ENCODE measurements at places on chromosomes 7 and 10.

- no peak for DNase-seq
Observed at GRCh38 chr10:124262234-124262865, 156.4 kb downstream of the OAT start.

GRCh38 chr7:144653449-144653848, 182.4 kb downstream of the TPK1 start:
- DNase-seq, result no peak

- no peak for DNase-seq
Observed at GRCh38 chr10:86850481-86850880, 94.1 kb downstream of the BMPR1A start.

DNA sequence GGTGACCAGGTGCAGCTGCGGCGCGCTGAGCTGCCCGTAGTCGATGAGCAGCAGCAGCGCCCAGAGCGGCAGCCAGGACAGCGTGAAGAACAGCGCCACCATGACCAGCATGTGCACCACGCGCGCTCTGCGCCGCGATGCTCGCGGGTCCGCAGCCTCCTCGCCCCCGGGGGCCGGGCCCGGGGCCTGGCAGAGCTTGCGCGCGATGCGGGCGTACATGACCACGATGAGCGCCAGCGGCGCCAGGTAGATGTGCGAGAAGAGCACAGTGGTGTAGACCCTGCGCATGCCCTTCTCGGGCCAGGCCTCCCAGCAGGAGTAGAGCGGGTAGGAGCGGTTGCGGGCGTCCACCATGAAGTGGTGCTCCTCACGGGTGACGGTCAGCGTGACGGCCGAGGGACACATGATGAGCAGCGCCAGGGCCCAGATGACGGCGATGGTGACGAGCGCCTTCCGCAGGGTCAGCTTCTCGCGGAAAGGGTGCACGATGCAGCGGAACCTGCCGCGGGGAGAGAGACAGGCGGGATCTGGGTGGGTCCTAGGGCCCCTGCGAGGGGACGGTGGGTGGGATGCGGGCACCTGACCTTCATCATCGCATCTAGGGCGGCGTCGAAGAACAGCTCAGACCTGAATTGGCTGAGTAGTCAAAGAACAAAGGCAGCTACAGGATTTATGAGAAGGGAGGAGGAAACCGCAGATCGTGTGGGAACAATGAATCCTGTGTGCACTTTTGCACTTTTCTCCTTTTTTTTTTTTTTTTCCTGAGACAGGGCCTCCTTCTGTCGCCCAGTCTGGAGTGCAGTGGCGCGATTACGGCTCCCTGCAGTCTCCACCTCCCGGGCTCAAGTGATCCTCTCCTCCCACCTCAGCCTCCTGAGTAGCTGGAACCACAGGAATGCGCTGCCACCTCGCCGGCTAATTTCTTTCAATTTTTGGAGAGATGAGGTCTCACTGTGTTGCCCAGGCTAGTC, 22.4 kb upstream of the PPA1 start:
- DNase-seq, result no peak

DNA sequence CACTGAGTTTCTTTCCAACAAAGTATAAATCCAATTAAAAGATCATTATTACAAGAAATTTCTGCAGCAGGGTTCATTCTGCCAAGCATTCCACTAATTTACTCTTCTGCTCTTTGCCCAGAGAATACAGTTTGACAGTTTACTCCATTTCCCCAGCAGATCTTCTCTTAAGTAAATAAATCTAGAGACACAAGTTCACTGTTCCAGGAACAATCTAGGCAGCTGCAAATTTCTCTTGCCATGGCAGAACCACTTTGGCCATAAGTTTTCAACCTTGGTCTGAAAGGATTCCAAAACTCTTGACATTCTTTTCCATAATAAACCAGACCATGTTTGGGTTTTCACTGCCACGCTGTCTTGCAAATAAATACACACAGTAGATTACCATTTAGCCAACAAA, 11.5 kb downstream of the RGS10 start:
- no peak for DNase-seq

GRCh38 chr7:56074371-56074791, 10.3 kb downstream of the SUMF2 start:
- DNase-seq, result no peak

DNA sequence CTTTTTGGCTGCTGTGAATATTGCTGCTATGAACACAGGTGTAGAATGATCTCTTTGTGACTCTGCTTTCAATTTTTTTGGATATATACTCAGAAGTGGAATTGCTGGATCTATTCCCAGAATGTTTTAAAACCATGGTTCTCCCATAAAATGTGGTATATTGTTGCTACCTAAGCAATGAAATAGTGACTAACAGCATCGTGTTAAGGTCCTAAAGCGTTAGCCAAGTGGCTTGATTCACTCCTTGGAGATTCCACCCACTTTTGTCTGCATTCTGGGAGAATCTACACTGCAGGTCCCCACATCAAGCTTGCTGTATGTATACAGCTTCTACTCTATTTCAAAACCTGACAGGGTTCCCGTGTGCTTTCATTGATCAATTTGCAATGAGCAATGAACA, 105.6 kb downstream of the CDK6 start:
- no peak for DNase-seq

GRCh38 chr10:79396520-79396919, 48.9 kb downstream of the ZCCHC24 start:
- no peak for DNase-seq

- DNase-seq, result peak; percentile 71
Observed at GRCh38 chr7:135170274-135170997, at the start of gene CYREN. Gene CYREN (minus strand): TSS chr7:135170707. CDS start chr7:135168922, 1,785 bp downstream.

- DNase-seq, result no peak
Observed at GRCh38 chr7:104857458-104858425, 156.3 kb upstream of the KMT2E start.

GRCh38 chr10:107434201-107434600, 269.7 kb upstream of the SORCS1 start:
- DNase-seq, result no peak

- DNase-seq, result no peak
Observed at GRCh38 chr10:15385552-15386455, 14.7 kb upstream of the FAM171A1 start.

GRCh38 chr10:33117230-33117629, 159.2 kb upstream of the ITGB1 start:
- no peak for DNase-seq

DNA sequence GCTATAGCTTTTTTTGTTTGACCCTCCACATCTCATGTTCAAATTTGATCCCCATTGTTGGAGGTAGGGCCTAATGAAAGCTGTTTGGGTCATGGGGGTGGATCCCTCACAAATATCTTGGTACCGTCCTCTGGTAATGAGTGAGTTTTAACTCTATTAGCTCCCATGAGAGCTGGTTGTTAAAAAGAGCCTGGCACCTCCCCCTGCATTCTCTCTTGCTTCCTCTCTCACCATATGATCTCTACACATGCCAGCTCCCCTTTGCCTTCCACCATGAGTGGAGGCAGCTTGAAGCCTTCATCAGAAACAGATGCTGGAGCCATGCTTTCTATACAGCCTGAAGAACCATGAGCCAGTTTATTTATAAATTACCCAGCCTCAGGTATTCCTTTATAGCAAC, 43.0 kb upstream of the IMMP2L start:
- DNase-seq, result no peak

DNA sequence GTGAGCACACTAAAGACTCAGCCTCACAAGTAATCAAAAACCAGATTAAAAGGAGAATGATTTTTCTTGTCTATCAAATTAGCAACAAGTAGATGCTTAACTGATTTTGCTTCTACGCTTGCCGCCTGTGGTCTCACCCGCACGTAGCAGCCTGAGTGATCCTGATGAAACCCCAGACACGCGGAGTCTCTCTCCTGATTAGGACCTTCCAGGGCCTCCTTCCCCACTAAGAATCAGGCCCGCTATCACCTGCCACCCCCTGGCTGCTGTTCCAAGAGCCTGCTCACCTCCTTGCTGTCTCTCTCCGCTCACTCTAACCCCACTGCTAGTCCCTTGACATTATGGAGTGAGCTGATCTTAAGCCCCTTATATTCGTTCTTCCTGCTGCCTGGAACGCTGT, 325.9 kb upstream of the NRP1 start:
- no peak for DNase-seq

- peak; percentile 85 for DNase-seq
Observed at GRCh38 chr10:29621161-29621560, 13.6 kb downstream of the SVIL start.

GRCh38 chr7:78080241-78080640, 281.7 kb downstream of the PHTF2 start:
- no peak for DNase-seq

DNA sequence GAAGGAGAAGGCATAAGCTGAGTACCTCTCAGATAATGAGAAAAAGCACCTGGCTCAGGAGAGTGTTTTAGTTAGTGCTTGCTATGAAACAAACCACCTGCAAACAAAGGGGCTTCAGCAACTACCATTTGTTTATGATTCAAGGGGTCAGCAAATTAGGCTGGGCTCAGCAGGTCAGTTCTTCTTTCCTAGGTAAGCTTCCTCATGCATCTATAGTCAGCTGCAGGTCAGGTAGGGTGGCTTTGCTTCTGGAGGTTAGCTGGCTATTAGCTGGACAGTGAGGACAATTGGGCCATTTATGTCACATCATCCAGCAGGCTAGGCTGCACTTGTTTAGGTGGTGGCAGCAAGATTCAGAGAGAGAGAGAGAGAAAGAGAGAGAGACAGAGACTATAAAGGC, 185.5 kb downstream of the EMX2 start:
- no peak for DNase-seq

DNA sequence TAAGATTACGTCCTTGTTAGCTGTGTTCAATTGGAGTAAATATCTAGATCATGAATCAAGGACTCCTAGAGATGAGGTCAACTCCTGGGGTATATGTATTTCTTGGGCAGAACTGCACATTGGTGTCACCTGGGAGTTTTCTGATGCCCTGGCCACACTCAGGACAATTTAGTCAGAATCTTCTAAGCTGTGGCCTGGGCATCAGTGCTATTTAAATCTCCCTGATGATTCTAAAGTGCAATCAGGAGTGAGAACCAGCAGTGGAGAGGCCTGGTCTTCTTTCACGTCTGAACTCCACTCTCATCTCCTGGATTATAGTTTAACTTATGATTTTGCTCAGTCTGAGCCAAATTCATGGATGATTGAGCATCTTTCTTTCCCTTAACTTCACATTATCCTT, 218.0 kb downstream of the BMPER start:
- DNase-seq, result no peak

- DNase-seq, result no peak
Observed at GRCh38 chr7:50349963-50350944, 45.7 kb downstream of the IKZF1 start.

- DNase-seq, result no peak
Observed at GRCh38 chr7:83119026-83119382, 43.7 kb downstream of the PCLO start.

DNA sequence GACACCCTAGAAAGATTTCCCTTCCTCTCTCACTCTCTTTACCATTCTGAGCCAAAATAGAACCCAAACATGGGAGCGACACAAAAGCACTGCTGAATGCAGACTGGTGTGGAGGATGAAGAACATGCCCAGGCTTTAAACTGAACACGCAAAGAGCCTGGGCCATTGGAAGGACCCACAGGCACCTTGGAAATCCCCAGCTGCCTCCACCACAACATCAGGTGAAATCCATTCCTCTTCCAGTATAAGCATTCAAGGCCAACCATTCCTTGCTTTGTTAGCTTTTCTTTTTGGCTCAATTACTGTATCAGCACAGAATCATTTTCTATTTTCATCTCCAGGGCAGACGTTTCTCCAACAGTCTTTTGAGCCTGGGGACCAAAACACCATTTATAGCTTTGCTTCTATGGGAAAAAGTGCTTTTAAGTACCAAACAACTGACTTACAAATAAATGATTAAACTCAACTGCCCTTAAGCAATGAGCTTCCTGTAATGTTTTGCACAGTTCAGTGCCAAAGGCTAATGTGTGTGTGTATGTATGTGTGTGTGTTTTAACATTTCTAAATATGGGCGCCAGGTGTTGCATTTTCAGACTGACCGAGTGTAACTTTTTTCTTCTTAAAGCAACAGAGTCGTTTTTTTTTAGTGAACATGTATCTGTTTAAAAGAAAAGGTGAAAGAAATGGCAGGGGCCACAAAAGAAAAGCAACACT, 16.2 kb upstream of the BLNK start:
- no peak for DNase-seq

GRCh38 chr10:1213252-1214070, 157.3 kb downstream of the WDR37 start:
- no peak for DNase-seq

GRCh38 chr10:81130014-81130413, 592.3 kb downstream of the SH2D4B start:
- no peak for DNase-seq

GRCh38 chr7:149664666-149665065, 108.7 kb downstream of the ZNF467 start:
- no peak for DNase-seq

DNA sequence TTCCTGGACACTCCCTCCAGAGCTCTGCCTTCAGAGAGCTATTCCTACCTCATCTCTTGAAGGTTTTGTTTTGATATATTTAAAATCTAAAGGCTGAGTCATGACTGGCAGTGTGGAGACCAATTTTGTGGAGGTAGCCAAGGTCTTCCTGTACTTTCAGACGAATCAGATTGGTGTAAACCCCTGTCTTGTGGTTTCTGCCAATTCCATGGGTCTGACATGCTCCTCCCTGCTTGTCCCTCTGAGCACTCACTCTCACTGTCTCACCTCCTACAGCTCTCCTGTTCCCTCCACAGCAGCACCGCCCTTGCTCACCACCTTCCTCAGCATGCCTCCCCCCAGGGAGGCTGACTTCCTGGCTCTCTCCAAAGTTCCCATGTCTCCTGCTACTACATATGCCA, 179.8 kb downstream of the NPSR1 start:
- no peak for DNase-seq

- no peak for DNase-seq
Observed at GRCh38 chr7:148232784-148233183, 357.8 kb upstream of the C7orf33 start.

DNA sequence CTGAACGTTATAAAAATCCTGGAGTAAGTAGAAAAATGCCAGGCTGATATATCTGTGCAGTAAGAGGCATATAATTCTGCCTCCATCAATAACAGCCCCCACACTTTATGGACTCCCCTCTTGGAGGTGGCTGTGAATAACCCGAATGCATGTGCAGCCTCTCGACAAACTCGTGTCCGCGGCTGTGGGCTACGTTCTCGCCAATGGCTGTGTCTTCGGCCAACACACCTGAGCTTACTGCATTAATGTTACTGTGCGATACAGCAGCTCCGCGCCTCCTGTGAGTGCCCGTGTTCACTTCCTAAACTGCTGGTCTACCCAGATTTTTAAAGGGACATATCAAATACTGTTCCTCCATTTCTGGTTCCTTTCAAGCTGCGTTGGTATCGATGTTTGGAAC, 209.4 kb downstream of the ADARB2 start:
- DNase-seq, result no peak

DNA sequence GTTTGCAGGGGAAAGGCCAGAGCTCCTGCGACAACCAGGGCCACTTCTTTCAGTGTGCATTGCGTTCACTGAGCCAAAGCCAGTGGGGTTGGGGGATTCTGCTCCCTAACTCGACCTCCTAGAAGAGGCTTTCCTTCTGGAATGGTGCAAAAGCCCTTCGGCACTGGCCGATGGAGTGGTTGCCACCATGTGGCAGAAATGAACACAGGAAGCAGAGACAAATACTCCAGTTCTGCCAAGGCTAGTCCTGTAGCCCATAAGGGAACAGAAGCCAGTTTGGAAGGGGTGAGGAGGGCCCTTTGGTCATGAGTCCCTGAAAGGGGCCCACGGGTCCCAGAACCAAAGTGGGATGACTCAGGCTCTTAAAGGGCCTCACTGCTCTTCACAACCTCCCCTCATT, 29.7 kb upstream of the ACSL5 start:
- no peak for DNase-seq
